ENCODE measurements at places on chromosomes 5 and 9. TPM values are rescaled to one million over a fixed set of nuclear protein-coding genes. Genes with fewer than 3 reads are reported as not detected.

The IRX2 gene
- total RNA-seq: not detected

DNA sequence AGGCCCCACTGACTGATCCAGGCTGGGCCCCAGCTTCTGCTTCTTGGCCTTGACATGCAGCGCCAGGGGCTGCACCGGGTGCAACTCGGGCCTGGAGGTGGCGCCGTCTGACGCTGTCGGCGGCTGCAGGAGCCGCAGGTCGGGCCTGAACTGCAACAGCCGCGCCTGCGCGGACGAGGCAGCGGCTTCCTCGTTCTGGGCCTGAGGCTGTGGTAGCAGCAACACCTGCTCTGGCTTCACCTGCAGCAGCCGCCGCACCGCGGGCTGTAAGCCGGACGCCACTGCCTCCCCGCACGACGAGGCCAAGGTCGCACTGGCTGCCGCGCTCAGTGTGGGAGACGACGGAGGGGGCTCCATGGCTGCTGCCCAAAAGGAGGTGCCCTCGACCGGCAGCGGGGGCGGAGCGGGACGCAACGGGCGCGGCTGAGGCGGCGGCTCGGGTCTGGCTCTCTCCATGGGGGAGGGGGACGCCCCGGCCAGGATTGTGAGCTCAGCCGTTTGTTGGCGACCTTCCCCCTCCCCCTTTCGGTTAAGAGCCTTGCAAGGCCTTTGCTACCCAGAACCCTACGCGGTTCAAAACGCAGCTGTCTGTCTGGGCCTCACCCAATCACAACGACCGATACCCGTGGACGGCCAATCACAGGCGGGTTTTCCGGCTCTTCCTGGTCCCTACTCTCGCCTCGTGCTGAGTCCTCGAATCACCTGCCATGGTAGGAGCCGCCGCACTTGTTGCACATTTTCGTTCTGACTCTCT lies 438 bp downstream of the SOX30 start:
- H3K4me1 ChIP-seq: peaks cover 17% of the 10 kb centered on the region
- peak overlapping the region; percentile 49 for H3K4me3 ChIP-seq
- peak; percentile 88 for DNase-seq
- no peaks in the 10 kb centered on the region for H3K27me3 ChIP-seq

DNA sequence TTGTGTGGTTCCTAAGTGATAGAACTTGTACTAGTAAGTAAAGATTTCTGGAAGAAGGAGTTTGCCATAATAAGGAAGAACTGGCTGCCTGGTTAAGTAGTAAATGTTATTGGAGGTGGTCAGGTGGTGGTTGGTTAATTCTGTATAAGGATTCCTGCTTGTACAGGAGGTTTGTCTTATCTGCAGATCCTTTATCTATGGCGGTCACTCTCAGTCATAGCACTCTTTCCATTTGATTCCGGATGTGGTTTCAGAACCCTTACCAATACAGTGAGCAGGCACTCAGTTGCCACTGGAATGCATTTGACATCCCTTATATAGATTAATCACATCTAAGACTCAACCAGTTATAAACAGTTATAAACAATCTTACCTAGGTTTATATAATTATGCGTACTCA lies 50.3 kb downstream of the RAD50 start:
- no peaks in the 10 kb centered on the region for H3K4me1 ChIP-seq
- H3K36me3 ChIP-seq: peaks cover 52% of the 10 kb centered on the region
- H3K4me3 ChIP-seq: no peak overlapping the region

DNA sequence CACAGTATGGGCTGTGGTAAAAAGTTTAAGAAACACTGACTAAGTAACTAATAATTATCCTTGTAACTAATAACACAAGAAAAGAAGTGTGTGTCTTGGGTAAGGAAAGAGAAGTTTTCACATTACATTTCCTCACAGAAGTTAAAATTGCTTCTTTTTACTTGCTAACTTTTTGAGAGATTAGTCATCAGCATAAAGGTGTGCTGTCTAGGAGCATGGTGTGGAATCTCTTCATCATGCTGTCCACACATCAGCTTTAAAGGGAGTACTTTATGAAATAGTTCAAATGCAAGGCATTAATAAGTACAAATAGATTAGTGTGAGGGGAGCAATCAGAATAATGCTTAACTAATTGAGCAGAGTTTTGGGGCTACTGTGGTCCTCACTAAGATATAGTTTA lies 29.8 kb downstream of the WDR36 start:
- H3K27ac ChIP-seq: no peak overlapping the region
- DNase-seq: no peak
- no peaks in the 10 kb centered on the region for H3K27me3 ChIP-seq
- H3K36me3 ChIP-seq: peaks cover 68% of the 10 kb centered on the region
- H3K4me3 ChIP-seq: no peak overlapping the region

DNA sequence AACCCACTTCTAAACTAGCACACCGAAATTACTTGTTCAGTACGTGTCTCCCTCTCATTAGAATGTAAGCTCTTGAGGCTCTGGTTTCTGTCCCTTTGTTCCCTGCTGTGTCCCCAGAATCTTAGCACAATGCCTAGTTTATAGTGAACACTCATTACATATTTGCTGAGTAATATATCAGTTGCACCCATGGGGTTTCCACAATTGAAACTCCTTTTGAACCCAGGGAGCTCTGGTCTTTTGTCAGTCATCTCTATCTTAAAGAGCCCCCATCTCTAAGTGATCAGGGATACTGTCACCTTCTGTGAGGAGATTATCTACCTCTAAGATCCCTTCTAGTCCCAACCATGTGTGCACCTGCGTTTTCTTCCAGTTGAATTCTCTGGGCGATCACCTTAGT lies 12.8 kb downstream of the CAMK4 start:
- DNase-seq: no peak
- H3K27ac ChIP-seq: peak overlapping the region; percentile 75
- no peaks in the 10 kb centered on the region for H3K27me3 ChIP-seq
- peak overlapping the region; percentile 9 for H3K4me3 ChIP-seq
- H3K4me1 ChIP-seq: peaks cover 58% of the 10 kb centered on the region

The GALNT10 gene
- total RNA-seq: 23.0 TPM

DNA sequence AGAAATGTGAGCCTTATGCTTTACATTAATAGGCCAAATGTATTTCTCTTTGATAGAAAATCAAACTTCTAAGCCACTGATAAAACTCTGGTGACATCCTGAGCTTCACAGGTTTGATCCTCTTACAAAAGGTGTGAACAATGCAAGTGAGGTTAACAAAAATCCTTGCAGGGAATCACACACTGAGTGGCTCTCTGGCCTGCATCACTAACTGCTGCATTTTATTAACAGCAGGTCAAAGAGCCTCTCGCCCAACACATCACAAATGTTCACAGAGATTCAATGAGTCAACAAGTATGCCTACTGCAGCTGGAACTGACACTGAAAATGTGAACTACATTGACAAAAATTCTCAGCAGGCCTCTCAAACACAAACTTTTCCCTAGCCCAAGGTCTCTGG lies 122.3 kb downstream of the SEMA5A start:
- H3K27ac ChIP-seq: no peak overlapping the region
- no peaks in the 10 kb centered on the region for H3K4me1 ChIP-seq
- no peaks in the 10 kb centered on the region for H3K36me3 ChIP-seq
- no peaks in the 10 kb centered on the region for H3K27me3 ChIP-seq

The TPD52L3 gene
- not detected for total RNA-seq

The GOLGA1 gene
- 12.9 TPM for total RNA-seq

The GPR150 gene
- 0.75 TPM for total RNA-seq

DNA sequence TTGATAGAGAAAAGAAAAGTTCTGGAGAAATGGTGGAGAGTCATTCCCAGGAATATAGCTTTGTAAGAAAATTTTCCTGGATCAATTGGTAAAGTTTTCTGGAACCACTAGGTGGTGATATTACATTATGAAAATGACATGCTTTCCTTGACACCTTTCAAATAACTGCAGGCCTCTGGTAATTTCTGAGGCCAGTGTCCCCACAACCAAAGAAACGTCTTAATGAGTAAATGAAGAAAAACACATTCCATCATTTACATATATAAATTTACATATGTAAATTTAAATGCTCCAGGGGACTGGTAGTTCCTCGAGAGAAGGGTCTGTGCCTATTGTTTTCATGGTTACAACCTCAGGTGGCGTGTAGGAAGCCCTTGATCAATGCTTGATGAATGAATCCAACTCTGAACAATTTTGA lies 17.2 kb upstream of the RGS3 start:
- H3K4me3 ChIP-seq: no peak overlapping the region
- DNase-seq: no peak

The ADAMTS2 gene
- not detected for total RNA-seq

DNA sequence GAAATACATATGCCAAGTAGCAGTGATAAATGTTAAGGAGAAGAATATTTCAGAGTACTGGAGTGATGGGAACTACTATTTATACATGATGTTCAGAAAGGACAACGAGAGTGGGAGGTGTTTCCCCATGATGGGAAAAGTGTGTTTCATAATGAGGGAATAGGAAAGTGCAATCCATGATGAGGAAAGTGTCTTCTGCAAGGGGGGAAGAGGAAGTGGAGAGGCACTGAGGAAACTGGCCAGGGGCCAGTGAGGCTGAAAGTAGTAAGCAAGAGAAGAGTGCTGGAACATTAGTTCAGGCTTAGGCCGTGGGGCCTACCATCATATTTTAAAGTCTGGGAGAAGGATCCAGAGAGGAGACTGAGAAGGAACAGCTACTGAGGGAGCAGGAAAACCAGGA lies 327.2 kb downstream of the SLF1 start:
- no peak overlapping the region for H3K27ac ChIP-seq
- no peaks in the 10 kb centered on the region for H3K36me3 ChIP-seq
- H3K4me3 ChIP-seq: no peak overlapping the region
- H3K4me1 ChIP-seq: no peaks in the 10 kb centered on the region
- no peaks in the 10 kb centered on the region for H3K27me3 ChIP-seq
- no peak for DNase-seq

- H3K4me1 ChIP-seq: peaks cover 9% of the 10 kb centered on the region
- no peaks in the 10 kb centered on the region for H3K27me3 ChIP-seq
- no peak overlapping the region for H3K4me3 ChIP-seq
- H3K27ac ChIP-seq: no peak overlapping the region
These were observed 168.3 kb upstream of the DMAC1 start for GRCh38 chr9:7967851-7968250.

GRCh38 chr5:55927861-55928655 lies 66.7 kb downstream of the IL6ST start:
- no peak overlapping the region for H3K27ac ChIP-seq
- DNase-seq: no peak
- peaks cover 13% of the 10 kb centered on the region for H3K4me1 ChIP-seq
- no peak overlapping the region for H3K4me3 ChIP-seq

The P4HA2 gene
- total RNA-seq: not detected

The PCDHA7 gene
- not detected for total RNA-seq

GRCh38 chr5:157665467-157666070 lies 5.8 kb upstream of the C5orf52 start:
- H3K36me3 ChIP-seq: no peaks in the 10 kb centered on the region
- DNase-seq: peak; percentile 60
- H3K27ac ChIP-seq: no peak overlapping the region
- peaks cover 2% of the 10 kb centered on the region for H3K27me3 ChIP-seq
